ENCODE measurements at places on chromosomes 2 and 18. TPM values are rescaled to one million over a fixed set of nuclear protein-coding genes. Genes with fewer than 3 reads are reported as not detected.

Gene SMCHD1
- 40.6 TPM for total RNA-seq

Gene OR6B2
- not detected for total RNA-seq

Gene CYRIA
- 4.3 TPM for total RNA-seq

Gene SPDYA
- total RNA-seq = 0.53 TPM

Gene LRATD1
- 0.47 TPM for total RNA-seq

Gene ADGRF3
- total RNA-seq = under 0.01 TPM

Gene RNF152
- total RNA-seq = 33.3 TPM

Gene KATNAL2
- 4.6 TPM for total RNA-seq

Gene ALPI
- total RNA-seq = not detected

Gene BCL2L11
- total RNA-seq = 2.0 TPM

Gene LBX2
- total RNA-seq = 0.94 TPM

Gene ALPG
- not detected for total RNA-seq

Gene SPATA3
- total RNA-seq = not detected

Gene NFU1
- 38.7 TPM for total RNA-seq

Gene RTTN
- 10.2 TPM for total RNA-seq

Gene CHST9
- not detected for total RNA-seq

Gene UGT1A6
- total RNA-seq = not detected

Gene ATP6V1C2
- not detected for total RNA-seq

Gene EPHA4
- 7.1 TPM for total RNA-seq

Gene TBC1D8
- 49.1 TPM for total RNA-seq

Gene SAG
- total RNA-seq = not detected

Gene STPG4
- 0.23 TPM for total RNA-seq

Gene LYPD6B
- total RNA-seq = not detected

Gene INO80B
- 9.2 TPM for total RNA-seq

Gene SIX2
- total RNA-seq = 0.47 TPM

Gene PSD4
- total RNA-seq = 0.08 TPM

Gene CAPN14
- 0.12 TPM for total RNA-seq
